ENCODE measurements at places on chromosomes 3 and 15. TPM values are rescaled to one million over a fixed set of nuclear protein-coding genes. Genes with fewer than 3 reads are reported as not detected.

GRCh38 chr3:128198313-128198712 is 45.0 kb downstream of the EEFSEC start:
- H3K27me3 ChIP-seq: no peaks in the 10 kb centered on the region
- H3K27ac ChIP-seq: no peak overlapping the region
- no peaks in the 10 kb centered on the region for H3K36me3 ChIP-seq

GRCh38 chr3:146589899-146590508 is 15.1 kb downstream of the PLSCR5 start:
- no peak overlapping the region for H3K27ac ChIP-seq
- no peaks in the 10 kb centered on the region for H3K36me3 ChIP-seq
- H3K4me1 ChIP-seq: no peaks in the 10 kb centered on the region
- H3K4me3 ChIP-seq: no peak overlapping the region
- H3K27me3 ChIP-seq: no peaks in the 10 kb centered on the region

DNA sequence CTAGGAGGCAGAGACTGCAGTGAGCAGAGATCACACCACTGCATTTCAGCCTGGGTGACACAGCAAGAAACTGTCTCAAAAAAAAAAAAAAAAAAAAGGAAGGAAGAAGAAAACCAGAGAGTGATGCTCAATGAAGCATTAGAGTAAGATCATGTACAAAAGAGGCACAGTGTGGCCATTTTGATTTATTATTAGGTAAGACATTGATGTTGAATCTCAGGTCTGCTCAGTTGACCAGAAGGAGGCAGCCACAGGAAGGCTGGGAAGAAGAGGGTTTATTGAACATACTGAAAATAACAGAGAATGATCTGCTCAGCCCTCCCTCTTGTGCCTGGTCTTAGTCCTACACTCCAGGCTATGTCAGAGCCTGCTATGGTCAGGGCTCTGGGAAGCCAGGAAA is 15.6 kb downstream of the LRRK1 start:
- H3K27me3 ChIP-seq: no peaks in the 10 kb centered on the region
- no peaks in the 10 kb centered on the region for H3K36me3 ChIP-seq
- H3K4me1 ChIP-seq: no peaks in the 10 kb centered on the region
- no peak overlapping the region for H3K4me3 ChIP-seq
- no peak for DNase-seq

The LRRIQ4 gene
- total RNA-seq: 0.43 TPM

The CLSTN2 gene
- total RNA-seq: 13.6 TPM

The TM6SF1 gene
- total RNA-seq: 30.2 TPM

The TRIM71 gene
- not detected for total RNA-seq

The KLF15 gene
- total RNA-seq: 43.4 TPM

The CACNA2D2 gene
- 6.2 TPM for total RNA-seq
